ENCODE measurements at places on chromosomes 2 and 18. TPM values are rescaled to one million over a fixed set of nuclear protein-coding genes. Genes with fewer than 3 reads are reported as not detected.

The NRP2 gene
- total RNA-seq: 1.6 TPM

The DNER gene
- not detected for total RNA-seq

The C2orf78 gene
- total RNA-seq: not detected

The RAD51AP2 gene
- not detected for total RNA-seq

The KIAA2012 gene
- total RNA-seq: not detected

DNA sequence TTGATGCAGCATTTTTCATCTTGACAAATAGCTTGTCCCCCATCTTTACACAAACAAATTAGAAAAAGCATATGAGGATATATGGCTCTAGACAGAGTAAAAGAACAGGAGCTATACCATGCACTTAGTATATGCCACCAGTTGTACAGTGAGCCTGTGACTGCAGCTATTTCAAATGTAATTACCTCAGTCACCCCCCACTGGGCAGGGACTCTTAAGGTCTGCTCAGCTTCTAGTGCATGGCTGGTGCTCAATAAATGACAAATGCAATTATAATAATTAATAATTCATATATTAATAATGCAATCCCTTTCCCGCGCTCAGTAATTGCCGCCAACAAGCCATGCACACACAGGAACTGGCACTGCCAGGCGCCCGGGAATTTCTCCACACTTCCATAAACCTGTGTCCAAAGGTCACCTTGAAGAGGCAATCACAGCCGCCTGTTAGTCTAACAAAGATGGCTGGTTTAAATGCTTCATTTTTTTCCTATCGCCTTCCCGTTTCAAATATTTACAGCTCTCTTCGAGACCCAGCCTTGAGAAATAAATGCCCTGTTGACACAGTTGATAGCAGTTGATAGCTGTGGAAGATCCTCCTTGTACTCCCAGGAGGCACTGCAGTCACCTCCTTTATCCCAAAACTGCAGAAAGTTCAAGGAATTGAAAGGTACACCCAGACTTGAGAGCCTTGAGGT, 156.6 kb downstream of the INO80D start:
- H3K36me3 ChIP-seq: no peaks in the 10 kb centered on the region
- DNase-seq: no peak
- H3K4me1 ChIP-seq: peaks cover 7% of the 10 kb centered on the region
- H3K27me3 ChIP-seq: peaks cover 44% of the 10 kb centered on the region
- no peak overlapping the region for H3K27ac ChIP-seq
- no peak overlapping the region for H3K4me3 ChIP-seq

GRCh38 chr18:46609048-46609447, 48.0 kb downstream of the LOXHD1 start:
- no peaks in the 10 kb centered on the region for H3K36me3 ChIP-seq
- no peak for DNase-seq
- no peak overlapping the region for H3K4me3 ChIP-seq
- H3K27me3 ChIP-seq: peaks cover 1% of the 10 kb centered on the region
- H3K4me1 ChIP-seq: no peaks in the 10 kb centered on the region

- no peak overlapping the region for H3K4me3 ChIP-seq
- H3K4me1 ChIP-seq: peaks cover 48% of the 10 kb centered on the region
- H3K36me3 ChIP-seq: peaks cover 88% of the 10 kb centered on the region
- no peaks in the 10 kb centered on the region for H3K27me3 ChIP-seq
- no peak for DNase-seq
These were observed 56.5 kb downstream of the RPIA start for GRCh38 chr2:88747990-88748389.

DNA sequence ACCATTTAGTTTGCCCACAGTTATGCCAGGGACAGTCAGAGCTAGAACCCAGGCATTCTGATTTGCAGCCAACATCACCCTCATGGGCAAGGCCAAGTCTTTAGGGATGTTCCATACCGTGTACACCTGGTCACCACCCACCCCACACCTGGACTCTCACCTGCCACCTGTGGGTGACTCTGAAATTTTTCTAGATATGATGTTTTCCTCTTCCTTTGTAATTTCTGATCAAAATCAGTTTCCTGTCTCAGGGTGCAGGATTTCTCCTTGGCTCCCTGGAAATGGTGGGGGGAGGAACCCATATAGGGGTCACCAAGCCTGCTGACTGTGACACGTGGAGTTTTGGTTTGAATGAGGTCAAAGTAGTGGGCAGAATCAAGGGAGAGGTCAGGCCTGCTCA, 138.2 kb downstream of the ACOXL start:
- no peaks in the 10 kb centered on the region for H3K36me3 ChIP-seq
- DNase-seq: no peak
- H3K27ac ChIP-seq: no peak overlapping the region
- H3K4me3 ChIP-seq: no peak overlapping the region

DNA sequence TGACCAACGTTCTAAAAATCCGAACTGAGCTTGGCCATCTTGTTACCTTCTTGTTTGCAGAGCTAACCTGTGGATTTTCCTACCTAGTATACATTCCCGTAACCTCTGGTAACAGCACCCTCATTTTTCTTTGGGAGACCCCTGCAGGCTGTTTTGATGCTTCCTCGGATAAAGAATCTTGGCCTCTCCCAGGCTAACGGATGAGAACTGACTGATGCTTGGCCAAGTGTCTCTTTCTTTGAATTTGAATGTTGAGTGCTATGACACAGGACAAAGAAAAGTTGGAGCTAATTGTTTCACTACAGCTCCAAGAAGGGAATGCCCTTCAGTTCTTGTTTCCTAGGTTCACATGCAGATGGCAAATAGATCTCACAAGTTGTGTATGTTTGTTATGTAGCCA, 19.3 kb upstream of the CAVIN2 start:
- no peaks in the 10 kb centered on the region for H3K36me3 ChIP-seq
- H3K27me3 ChIP-seq: peaks cover 8% of the 10 kb centered on the region
- no peak for DNase-seq
- no peaks in the 10 kb centered on the region for H3K4me1 ChIP-seq

DNA sequence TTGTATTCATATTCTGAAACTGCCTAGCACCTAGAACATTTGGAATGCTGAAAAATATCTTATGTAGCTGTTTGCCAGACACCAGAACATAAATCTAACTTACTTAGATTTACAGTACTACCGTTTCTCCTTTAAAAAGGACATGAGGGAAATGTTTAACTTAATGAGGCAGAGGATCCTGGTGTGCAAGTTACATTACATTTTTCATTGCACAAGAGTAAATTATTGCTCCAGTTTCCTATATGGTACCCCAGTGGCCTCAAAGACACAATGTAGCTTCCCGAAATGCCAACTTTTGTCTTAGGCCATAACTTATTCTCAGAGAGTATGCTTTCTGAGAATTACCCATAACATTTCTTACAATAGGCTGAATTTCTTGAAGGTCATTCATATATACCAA, 105.5 kb upstream of the DTNA start:
- H3K36me3 ChIP-seq: no peaks in the 10 kb centered on the region
- no peak for DNase-seq
- H3K27me3 ChIP-seq: no peaks in the 10 kb centered on the region
- no peak overlapping the region for H3K4me3 ChIP-seq
- no peak overlapping the region for H3K27ac ChIP-seq

- no peak overlapping the region for H3K4me3 ChIP-seq
- H3K27ac ChIP-seq: no peak overlapping the region
- no peak for DNase-seq
- peaks cover 2% of the 10 kb centered on the region for H3K27me3 ChIP-seq
- H3K4me1 ChIP-seq: no peaks in the 10 kb centered on the region
These were observed 125.7 kb upstream of the LMAN1 start for GRCh38 chr18:59484561-59485328.

- no peak overlapping the region for H3K4me3 ChIP-seq
- H3K27ac ChIP-seq: no peak overlapping the region
- H3K4me1 ChIP-seq: no peaks in the 10 kb centered on the region
- no peak for DNase-seq
- H3K27me3 ChIP-seq: peaks cover 9% of the 10 kb centered on the region
- no peaks in the 10 kb centered on the region for H3K36me3 ChIP-seq
These were observed 101.9 kb downstream of the BIN1 start for GRCh38 chr2:127004893-127005600.

DNA sequence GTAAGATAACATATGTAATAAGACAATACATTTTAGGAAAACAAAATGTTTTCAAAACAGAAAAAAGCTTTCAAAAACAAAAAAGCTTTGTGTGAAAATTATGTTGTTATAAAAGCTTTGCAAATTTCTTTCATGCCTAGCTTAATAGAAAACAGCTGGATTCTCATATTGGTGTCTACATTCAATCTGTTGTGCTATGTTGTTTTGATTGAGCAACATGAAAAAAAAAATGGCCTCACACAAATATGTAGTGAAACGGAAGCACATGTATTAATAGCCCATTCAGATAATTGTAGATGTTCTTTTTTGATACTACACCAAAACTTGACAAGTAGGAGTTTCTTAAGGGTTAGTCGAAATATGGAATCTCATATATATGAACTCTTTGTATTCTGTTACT, 197.5 kb downstream of the ZEB2 start:
- no peaks in the 10 kb centered on the region for H3K27me3 ChIP-seq
- DNase-seq: no peak
- H3K4me1 ChIP-seq: peaks cover 72% of the 10 kb centered on the region
- H3K27ac ChIP-seq: no peak overlapping the region
- no peak overlapping the region for H3K4me3 ChIP-seq

All from activated CD8-positive, alpha-beta T cell treated with anti-CD3 and anti-CD28 coated beads for 36 hours (primary cell).